GM23248 (cell line): ENCODE measurements at places on chromosomes 6 and 20.
A peak's percentile ranks its signal among the peaks of the same experiment; 100 is the strongest.

DNA sequence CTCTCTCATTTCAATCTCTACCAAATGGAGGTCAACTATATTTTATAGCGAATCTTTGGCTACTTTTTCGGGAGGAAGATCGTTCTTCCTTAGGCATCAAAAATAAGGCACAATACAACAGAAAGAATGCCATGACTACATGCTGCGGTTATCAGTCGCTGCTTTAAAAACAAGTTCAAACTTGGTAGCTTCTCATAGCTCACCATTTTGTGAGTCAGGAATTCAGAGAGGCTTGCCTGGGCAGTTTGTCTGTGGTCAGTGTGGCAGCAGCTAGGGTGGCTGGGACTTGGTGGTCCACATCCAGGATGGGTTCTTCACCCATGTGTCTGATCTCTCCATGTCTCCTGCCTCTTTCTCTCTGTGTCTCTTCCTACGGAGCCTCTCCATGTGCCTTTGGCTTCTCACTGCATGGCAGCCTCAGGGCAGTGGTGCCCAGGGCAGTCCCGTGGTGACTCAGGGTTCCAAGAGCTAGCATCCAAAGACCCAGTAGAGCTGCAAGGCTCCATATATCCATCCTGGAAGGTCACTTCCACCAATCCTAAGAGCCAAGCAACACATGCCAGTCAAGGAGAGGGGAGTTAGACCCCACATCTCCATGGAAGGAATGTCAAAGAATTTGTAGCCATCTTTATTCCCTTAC is 10.4 kb downstream of the SCML4 start:
- no peak overlapping the region for H3K4me3 ChIP-seq
- H3K4me1 ChIP-seq, result no peaks in the 10 kb centered on the region
- no peak for DNase-seq
- no peaks in the 10 kb centered on the region; the same call in none of the 2 replicates for H3K27me3 ChIP-seq

- no peaks in the 10 kb centered on the region for H3K27me3 ChIP-seq
- H3K27ac ChIP-seq, result peak overlapping the region; percentile 78
- peak overlapping the region; percentile 41 for H3K4me3 ChIP-seq
- H3K4me1 ChIP-seq, result peaks cover 55% of the 10 kb centered on the region
- DNase-seq, result peak; percentile 71
Observed at GRCh38 chr20:36472637-36473090, 68.7 kb upstream of the MYL9 start.

DNA sequence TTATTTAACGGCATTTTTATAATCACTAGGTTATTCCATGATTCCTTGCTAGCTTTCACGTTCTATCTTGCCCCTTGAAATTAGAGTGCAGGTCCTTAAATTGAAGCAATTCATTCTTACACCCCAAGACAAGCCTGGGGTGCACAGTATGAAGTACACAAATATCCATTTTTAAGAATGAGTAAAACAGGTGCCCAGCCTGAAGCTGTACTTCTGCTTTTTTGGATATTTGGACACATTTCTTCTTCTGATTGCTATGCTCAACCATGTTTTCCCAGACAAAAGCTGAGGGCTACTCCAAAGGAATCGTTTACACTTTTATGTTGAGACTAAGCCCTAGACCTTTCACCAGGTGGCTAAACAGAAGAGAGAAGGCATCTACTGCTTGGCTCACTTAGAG is 7.9 kb upstream of the TAGAP start:
- peaks cover 80% of the 10 kb centered on the region for H3K27me3 ChIP-seq
- H3K4me1 ChIP-seq, result no peaks in the 10 kb centered on the region
- no peak overlapping the region for H3K27ac ChIP-seq

- peak overlapping the region; percentile 31 for H3K4me3 ChIP-seq
- no peaks in the 10 kb centered on the region for H3K36me3 ChIP-seq
- peak overlapping the region; percentile 98 for H3K27ac ChIP-seq
- peaks cover 56% of the 10 kb centered on the region for H3K4me1 ChIP-seq
Observed at GRCh38 chr6:160974304-160974771, 17.2 kb upstream of the MAP3K4 start.

DNA sequence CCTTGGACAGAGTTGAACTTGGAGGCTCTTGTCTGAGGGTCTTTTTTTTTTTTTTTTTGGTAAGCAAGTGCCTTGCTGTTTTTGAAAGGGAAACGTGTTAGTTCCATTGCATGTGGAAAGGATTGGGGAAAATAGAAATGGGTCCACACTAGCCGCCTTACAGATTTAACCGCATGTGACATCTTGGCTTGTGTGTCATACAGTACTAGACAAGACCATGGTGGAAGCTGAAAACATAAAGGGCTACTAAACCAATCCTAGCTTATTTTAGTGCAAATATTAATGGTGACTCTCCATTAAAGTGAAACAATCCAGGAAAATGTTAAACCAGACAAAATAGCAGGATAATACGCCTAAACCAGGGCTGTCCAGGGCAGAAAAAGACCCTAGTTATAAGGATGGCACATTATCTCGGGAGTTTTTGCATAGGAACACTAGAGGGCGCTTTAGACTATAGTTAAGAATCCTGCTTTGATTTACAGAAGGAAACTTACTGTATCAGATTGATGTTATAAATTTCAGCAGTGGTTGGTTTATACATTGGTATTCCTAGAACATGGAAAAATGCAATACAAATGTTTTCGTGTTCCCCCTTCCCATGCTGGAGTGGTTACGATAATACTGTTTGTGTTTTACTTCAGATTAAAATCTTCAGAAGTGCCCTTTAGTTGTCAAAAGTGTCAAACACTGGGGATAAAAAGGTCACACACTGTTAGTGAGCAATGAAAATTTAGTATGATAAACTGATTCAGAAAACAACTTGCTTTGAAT is 59.8 kb upstream of the DEK start:
- DNase-seq, result peak; percentile 72
- no peaks in the 10 kb centered on the region for H3K4me1 ChIP-seq
- H3K4me3 ChIP-seq, result no peak overlapping the region
- H3K27ac ChIP-seq, result no peak overlapping the region
- H3K27me3 ChIP-seq, result no peaks in the 10 kb centered on the region

GRCh38 chr6:117381749-117382148 is 44.0 kb downstream of the ROS1 start:
- DNase-seq, result no peak
- H3K36me3 ChIP-seq, result no peaks in the 10 kb centered on the region
- H3K4me1 ChIP-seq, result no peaks in the 10 kb centered on the region
- no peaks in the 10 kb centered on the region for H3K27me3 ChIP-seq
- no peak overlapping the region for H3K27ac ChIP-seq

DNA sequence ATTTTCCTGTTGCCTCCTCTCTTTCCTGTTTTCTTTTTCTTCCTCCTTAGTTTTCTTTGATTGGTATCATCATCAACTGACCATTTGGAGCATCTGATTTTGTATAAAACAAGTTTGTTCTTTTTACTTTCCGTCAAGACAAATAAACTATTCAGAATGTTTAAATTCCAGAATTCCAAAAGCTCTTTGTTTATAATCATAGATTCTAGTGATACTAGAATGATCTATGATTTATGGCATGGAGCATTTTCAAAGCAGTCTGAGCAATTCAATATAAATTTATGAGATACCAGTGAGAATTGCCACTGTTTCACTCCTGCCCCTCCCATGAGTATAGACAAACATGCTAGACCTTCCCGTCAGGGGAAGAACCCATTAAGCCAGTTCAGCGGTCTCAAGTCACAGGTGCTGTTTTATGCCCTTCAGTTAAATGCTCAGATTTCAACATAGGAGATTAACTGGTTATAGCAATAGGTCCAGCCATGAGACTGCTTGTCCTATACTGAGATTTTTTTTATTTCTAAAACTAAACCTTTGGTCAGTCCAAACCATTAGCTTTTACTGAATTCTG is 60.7 kb downstream of the GRIK2 start:
- no peaks in the 10 kb centered on the region for H3K4me1 ChIP-seq
- no peak for DNase-seq
- no peaks in the 10 kb centered on the region for H3K27me3 ChIP-seq
- H3K36me3 ChIP-seq, result no peaks in the 10 kb centered on the region
- no peak overlapping the region for H3K4me3 ChIP-seq
- no peak overlapping the region for H3K27ac ChIP-seq

DNA sequence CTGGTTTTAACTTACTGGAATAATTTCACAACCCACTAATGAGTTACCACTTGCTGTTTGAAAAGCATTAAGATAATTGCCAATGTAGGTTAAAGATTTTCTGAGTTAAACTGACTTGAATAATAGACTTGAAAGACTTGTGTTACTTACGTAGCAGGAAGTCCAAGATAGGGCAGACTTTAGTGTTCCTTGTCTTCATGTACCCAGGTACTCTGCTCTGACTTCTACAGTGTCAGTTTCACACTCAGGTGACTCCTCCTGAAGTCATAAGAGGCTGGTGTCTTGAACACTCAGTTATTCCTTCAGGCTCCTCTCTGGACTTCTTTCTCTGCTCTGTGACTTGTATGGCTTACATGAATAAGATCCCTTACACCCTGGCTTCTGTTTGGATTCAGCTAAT is 76.3 kb upstream of the SGK1 start:
- no peak overlapping the region for H3K27ac ChIP-seq
- H3K4me1 ChIP-seq, result no peaks in the 10 kb centered on the region
- H3K27me3 ChIP-seq, result no peaks in the 10 kb centered on the region
- no peaks in the 10 kb centered on the region for H3K36me3 ChIP-seq

- no peak overlapping the region for H3K27ac ChIP-seq
- H3K36me3 ChIP-seq, result no peaks in the 10 kb centered on the region
- H3K4me3 ChIP-seq, result no peak overlapping the region
- H3K27me3 ChIP-seq, result no peaks in the 10 kb centered on the region
- DNase-seq, result no peak
- H3K4me1 ChIP-seq, result no peaks in the 10 kb centered on the region
Observed at GRCh38 chr6:54876365-54876764, 29.8 kb downstream of the FAM83B start.

- H3K27me3 ChIP-seq, result peaks cover 40% of the 10 kb centered on the region
- H3K27ac ChIP-seq, result no peak within 1 kb of the TSS
- peak within 1 kb of the TSS; percentile 64 for H3K4me3 ChIP-seq
- no peaks in the 10 kb centered on the region for H3K4me1 ChIP-seq
Observed at GRCh38 chr6:3227363-3228045, at the start of gene TUBB2B. Gene TUBB2B, minus strand, starts transcription at chr6:3227653. Its CDS starts 110 bp downstream, at chr6:3227543.

DNA sequence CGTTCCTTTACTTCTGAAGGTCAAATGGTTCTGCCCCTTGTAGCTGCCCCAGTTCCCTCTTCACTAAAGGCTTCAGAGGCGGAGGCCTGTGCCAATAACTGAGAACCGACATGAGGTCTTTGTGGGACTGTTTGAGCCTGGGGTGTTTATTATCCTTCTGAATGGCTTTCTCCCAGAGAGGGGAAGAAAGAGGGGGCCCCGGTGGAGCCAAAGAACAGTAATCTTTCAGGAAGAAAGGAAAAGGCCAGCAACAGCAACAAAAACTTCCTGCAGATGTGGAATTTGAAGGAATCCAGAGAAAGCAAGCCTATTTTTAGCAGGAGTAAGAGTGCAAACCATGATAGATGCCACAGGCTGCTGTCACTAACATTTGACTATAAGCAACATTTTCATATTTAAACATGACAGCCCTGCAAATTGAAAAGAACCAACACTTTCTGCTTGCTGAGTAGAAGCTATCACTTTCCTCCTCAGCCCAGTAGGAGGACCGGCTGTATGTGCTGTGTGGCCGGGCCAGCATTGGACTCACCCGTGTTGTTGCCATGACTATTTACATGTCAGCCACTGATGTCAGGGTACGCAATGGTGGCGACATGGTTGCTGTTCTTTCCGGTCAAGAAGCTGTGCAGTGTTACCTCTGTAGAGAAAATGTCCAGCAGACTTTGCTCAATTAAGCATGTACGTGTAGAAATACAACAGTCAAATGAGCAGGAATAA is 121.3 kb downstream of the SOBP start:
- H3K27ac ChIP-seq, result no peak overlapping the region
- no peak for DNase-seq
- no peak overlapping the region for H3K4me3 ChIP-seq
- no peaks in the 10 kb centered on the region for H3K36me3 ChIP-seq
- H3K27me3 ChIP-seq, result no peaks in the 10 kb centered on the region

DNA sequence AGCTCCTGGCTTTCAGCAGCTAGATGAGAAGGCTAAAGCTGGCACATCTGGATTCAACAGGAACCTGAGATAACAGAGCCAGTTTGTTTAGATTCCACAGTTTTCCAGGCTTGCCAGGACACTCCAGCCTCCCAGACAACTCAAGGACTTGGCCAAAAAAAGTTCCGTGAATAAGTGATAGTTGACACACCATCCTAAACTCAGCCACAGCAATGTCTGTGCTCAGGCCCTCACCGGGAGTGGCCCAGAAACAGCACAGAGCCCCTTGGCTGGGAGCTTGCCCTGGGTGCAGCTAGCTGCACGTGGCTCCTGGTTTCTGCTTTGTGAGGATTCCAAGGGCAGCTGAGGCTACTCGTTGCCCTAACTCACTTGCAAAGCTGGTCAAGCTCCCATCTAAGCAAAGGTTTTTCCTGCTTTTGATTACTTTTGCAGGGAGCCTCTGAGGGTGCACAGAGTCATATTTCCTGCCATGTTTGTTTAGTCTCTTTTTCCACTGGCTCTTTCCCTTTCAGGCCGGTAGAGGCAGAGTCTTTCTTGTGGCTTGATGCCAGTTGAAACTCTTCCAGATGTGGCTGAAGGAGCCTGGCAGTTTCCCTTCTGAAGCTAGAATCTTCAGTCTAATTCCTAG is 118.3 kb upstream of the ECI2 start:
- H3K27ac ChIP-seq, result peak overlapping the region; percentile 17
- peak; percentile 75 for DNase-seq
- no peaks in the 10 kb centered on the region for H3K27me3 ChIP-seq
- no peak overlapping the region for H3K4me3 ChIP-seq

DNA sequence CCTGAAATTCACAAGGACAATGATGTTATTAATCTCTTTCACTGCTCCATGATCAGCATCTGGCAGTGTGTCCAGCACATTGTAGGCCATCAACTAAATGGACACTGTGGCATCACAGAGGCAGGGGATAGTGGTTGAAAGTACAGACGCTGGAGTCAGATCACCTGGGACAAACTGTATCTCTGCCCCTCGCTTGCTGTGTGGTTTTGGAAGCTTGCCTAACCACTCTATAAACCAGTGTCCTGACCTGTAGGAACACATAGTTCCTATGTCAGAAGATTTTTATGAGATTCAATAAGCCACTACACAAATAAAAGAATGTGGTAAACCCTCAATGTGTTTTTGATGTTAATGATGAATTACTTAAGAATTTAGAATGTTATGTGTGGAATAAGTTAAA is 219.3 kb upstream of the RNF217 start:
- no peak for DNase-seq
- H3K27ac ChIP-seq, result no peak overlapping the region

GRCh38 chr20:31868853-31869672 is 1.3 kb downstream of the DUSP15 start:
- H3K4me1 ChIP-seq, result no peaks in the 10 kb centered on the region
- no peak overlapping the region for H3K4me3 ChIP-seq
- no peak for DNase-seq
